PC-3 (cell line): ENCODE measurements at places on chromosomes 16 and 17. TPM values are rescaled to one million over a fixed set of nuclear protein-coding genes. Genes with fewer than 3 reads are reported as not detected.

- DNase-seq = peak; percentile 40
- no peaks in the 10 kb centered on the region for H3K4me1 ChIP-seq
- no peak overlapping the region for H3K27ac ChIP-seq
- H3K27me3 ChIP-seq = no peaks in the 10 kb centered on the region
- H3K36me3 ChIP-seq = peaks cover 2% of the 10 kb centered on the region; the same call in 1 of the 2 replicates
- H3K4me3 ChIP-seq = no peak overlapping the region
Observed at GRCh38 chr16:70018254-70018653, 67.1 kb downstream of the CLEC18A start.

DNA sequence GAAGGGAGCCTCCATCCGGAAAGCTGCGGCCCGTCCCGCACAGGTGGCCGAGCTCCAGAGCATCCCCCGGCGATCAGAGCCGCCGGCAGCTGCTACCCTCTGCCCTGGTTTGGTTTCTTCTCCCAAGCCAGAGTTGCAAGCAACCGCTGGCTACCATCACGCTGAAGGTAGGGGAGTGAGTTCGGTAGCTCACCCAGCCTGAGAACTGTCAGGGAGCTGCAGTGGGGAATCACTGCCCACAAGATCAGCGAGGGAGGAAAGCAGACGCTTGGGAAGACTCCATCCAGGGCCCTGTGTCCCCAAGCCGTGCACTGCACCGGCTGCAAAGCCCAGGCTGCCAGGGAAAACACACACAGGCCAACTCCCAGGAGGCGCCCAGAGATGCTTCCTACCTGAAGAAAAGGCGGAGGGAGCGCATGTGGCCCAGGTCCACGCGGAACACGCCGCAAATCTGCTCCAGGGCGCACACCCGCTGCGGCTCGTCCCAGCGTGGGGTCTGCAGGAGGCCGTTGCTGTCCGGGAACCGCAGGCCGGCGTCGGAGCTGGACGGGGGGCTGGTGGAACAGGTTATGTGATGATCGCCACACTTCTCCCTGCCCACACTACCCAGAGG is 83.3 kb downstream of the TBC1D16 start:
- no peak overlapping the region for H3K27ac ChIP-seq
- H3K4me1 ChIP-seq = no peaks in the 10 kb centered on the region
- no peak for DNase-seq
- no peak overlapping the region for H3K4me3 ChIP-seq
- H3K27me3 ChIP-seq = no peaks in the 10 kb centered on the region

GRCh38 chr17:71632328-71632727 is 488.5 kb upstream of the SOX9 start:
- H3K4me1 ChIP-seq = peaks cover 41% of the 10 kb centered on the region
- no peaks in the 10 kb centered on the region for H3K27me3 ChIP-seq
- H3K27ac ChIP-seq = peak overlapping the region; percentile 62
- peak; percentile 94 for DNase-seq

- no peak for DNase-seq
- no peaks in the 10 kb centered on the region; the same call in 1 of the 2 replicates for H3K36me3 ChIP-seq
- H3K27ac ChIP-seq = no peak overlapping the region
- H3K4me3 ChIP-seq = no peak overlapping the region
- H3K27me3 ChIP-seq = no peaks in the 10 kb centered on the region
Observed at GRCh38 chr17:2901582-2901981, 105.3 kb downstream of the RAP1GAP2 start.

DNA sequence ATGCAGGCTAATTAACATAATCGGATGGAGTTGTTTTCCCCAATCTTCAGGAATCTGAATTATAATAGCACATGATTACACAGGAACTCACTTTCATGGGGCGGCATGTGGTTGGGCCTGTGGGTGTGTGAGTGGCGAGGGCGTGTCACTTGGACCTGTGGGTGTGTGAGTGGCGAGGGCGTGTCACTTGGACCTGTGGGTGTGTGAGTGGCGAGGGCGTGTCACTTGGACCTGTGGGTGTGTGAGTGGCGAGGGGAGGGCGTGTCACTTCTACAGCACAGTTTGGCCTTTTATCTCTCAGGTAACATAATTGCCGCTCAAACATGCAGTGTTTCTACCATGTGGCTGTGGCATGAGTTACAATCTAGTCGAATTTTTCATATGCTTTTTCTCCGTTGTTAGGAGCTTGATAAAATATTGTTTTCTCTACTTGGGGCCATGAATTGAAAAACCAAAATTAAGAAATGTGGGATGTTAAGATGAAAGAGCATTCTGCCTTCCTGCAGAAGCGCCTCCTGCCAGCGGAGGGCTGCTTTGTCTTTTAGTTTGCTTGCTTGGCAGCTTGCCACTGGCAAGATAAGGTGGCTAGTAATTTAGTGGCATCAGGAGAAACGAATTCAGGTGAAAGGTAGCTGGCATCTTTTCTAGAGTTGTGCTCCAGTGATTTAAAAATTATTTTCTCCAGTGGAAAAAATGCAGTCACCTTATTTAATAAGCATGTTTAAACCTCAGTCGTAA is 36.2 kb downstream of the USP10 start:
- H3K4me3 ChIP-seq = no peak overlapping the region
- H3K27ac ChIP-seq = peak overlapping the region; percentile 27
- no peaks in the 10 kb centered on the region for H3K27me3 ChIP-seq
- DNase-seq = peak; percentile 45
- H3K4me1 ChIP-seq = peaks cover 86% of the 10 kb centered on the region

- H3K27ac ChIP-seq = no peak overlapping the region
- no peak overlapping the region for H3K4me3 ChIP-seq
Observed at GRCh38 chr16:67672739-67673662, 6.4 kb downstream of the C16orf86 start.

- no peak overlapping the region for H3K4me3 ChIP-seq
- no peaks in the 10 kb centered on the region for H3K27me3 ChIP-seq
- no peak overlapping the region for H3K27ac ChIP-seq
- no peaks in the 10 kb centered on the region for H3K4me1 ChIP-seq
- DNase-seq = peak; percentile 47
- H3K36me3 ChIP-seq = no peaks in the 10 kb centered on the region; the same call in 1 of the 2 replicates
Observed at GRCh38 chr16:14600164-14600563, 29.9 kb downstream of the PARN start.

DNA sequence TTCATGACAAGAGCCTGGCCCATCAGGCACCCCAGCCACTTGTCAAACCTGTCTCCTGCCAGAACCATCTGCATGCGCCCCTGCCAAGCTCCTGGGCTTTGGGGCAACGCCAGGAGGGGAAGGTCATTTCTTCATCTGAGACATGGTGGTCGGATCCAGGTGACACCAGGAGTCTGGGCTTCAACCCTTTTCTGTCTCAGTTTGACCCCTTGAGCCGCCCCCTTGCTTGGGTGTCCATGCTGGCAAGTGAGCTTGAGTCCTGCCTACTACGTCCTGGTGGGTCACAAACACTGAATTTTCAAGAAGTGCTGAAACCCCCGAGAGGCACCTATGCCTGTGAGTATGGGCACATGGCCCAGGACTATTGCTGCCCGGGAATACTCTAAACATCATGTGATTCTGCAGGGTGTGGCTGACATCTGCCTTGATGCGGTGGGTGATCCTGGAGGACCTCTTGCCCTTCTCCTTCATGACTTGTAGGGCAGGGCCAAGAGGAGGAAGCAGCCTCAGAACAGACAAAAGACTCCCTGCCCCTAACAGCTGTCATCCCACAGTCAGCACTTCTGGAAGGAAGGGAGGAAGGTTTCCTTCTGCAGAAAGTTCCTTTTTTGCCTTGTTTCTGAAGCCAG is 43.4 kb downstream of the TNFRSF13B start:
- no peak overlapping the region for H3K27ac ChIP-seq
- DNase-seq = no peak
- no peak overlapping the region for H3K4me3 ChIP-seq
- H3K27me3 ChIP-seq = no peaks in the 10 kb centered on the region

DNA sequence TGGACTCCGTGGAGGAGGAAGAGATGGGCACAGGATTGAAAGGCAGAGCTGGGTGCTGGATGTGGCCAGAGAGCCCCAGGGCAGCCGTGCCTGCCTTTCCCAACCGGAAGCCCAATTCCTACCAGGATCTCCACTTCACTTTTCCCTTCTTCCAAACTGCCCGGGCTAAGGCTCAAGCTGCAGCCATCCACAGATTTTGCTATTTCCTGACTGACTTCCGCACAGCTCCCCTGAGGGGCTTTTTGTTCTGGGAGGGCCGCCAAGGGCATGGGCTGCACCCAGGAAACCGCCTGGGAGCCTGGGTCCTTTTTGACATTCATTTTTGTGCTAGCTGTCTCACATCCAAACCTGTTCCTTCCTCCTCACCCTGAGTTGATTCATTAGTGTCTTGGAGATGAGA is 4.2 kb downstream of the SHISA6 start:
- no peak for DNase-seq
- H3K4me3 ChIP-seq = no peak overlapping the region
- no peaks in the 10 kb centered on the region for H3K36me3 ChIP-seq
- H3K27ac ChIP-seq = no peak overlapping the region
- H3K27me3 ChIP-seq = no peaks in the 10 kb centered on the region
- no peaks in the 10 kb centered on the region for H3K4me1 ChIP-seq

DNA sequence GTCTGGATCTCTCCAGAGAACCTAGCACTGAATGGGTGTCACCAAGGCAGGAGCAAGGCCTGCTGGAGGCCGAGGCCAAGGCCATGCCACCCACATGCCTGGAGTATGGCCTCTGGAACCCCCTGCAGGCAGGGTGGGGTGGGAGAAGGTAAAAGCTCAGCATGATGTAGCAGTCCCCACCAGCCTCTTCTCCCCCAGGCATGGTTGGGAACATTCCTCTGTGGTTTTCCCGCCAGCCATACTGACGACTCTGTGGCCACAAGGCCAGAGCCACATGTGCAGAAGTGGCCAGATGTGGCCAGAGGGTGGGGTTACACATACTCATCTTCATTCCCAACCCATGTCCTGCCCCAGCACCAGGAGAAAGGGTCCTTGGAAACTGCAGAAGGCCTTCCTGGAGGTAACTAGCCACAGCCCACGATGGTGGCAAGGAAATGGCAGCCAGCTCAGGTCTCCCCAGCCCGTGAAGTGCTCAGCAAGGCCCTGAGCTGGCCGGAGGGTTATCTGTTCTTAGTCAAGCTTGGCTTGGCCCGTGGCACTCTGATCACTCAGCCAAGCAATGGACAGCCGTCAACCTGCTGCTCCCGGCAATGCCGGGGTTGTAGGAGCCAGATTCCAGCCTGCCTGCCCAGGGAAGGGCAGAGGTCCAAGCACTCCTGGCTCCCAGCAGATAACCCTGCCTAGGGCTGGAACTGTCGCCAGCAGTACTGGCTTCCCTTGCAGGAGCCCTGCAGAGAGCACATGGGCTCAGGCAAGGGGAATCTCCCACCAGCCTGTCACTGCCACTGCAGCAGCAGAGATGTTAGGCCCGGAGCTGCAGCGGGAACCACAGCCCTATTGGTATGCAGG is 26.1 kb downstream of the HDAC5 start:
- peaks cover 14% of the 10 kb centered on the region for H3K4me1 ChIP-seq
- H3K36me3 ChIP-seq = no peaks in the 10 kb centered on the region
- DNase-seq = peak; percentile 22
- H3K4me3 ChIP-seq = no peak overlapping the region

DNA sequence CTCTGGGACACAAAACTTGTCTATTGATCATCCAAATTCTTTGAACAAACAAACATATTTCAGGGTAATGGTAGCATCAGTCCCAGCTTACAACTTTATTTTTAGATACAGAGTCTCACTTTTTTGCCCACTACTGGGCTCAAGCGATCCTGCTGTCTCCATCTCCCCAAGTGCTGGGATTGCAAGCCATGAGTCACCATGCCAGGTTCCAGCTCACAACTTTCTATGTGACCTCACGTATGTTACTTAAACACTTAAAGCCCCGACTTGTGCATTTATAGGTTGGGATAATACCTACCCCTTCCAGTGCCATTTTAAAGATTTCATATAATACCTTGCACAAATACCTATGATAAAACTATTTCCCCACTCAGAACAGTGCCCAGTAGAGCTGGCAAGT is 42.0 kb upstream of the KSR1 start:
- H3K27ac ChIP-seq = no peak overlapping the region
- H3K27me3 ChIP-seq = no peaks in the 10 kb centered on the region; the same call in 1 of the 2 replicates
- H3K36me3 ChIP-seq = no peaks in the 10 kb centered on the region
- no peak for DNase-seq
- no peak overlapping the region for H3K4me3 ChIP-seq
- no peaks in the 10 kb centered on the region for H3K4me1 ChIP-seq

GRCh38 chr17:28282596-28282995 is 36.4 kb upstream of the TMEM97 start:
- no peak overlapping the region for H3K4me3 ChIP-seq
- DNase-seq = peak; percentile 43
- no peaks in the 10 kb centered on the region for H3K36me3 ChIP-seq
- no peaks in the 10 kb centered on the region for H3K27me3 ChIP-seq
- peaks cover 10% of the 10 kb centered on the region for H3K4me1 ChIP-seq
- H3K27ac ChIP-seq = no peak overlapping the region

DNA sequence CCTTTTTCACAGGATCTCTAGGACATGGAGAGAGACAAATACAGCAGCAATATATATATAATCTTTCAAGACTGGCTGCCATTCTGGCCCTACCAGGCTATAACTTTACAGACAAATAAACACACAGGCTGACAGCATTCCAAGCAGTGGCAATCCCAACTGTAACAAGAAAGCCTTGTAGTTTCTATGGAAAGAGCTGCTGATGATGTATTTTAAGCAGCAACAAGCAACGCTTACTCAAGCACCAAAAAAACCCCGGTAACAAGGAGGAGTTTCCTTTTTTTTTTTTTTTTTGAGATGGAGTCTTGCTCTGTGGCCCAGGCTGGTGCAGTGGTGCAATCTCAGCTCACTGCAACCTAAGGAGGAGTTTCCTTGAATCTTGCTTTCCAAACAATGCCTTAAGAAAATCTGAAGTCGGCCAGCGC is 23.2 kb downstream of the LSM12 start:
- H3K27me3 ChIP-seq = no peaks in the 10 kb centered on the region
- no peak overlapping the region for H3K27ac ChIP-seq
- peaks cover 16% of the 10 kb centered on the region for H3K4me1 ChIP-seq
- H3K4me3 ChIP-seq = no peak overlapping the region
- H3K36me3 ChIP-seq = peaks cover 37% of the 10 kb centered on the region

- H3K27me3 ChIP-seq = no peaks in the 10 kb centered on the region
- H3K27ac ChIP-seq = no peak overlapping the region
- DNase-seq = no peak
- H3K36me3 ChIP-seq = no peaks in the 10 kb centered on the region
- H3K4me3 ChIP-seq = no peak overlapping the region
- H3K4me1 ChIP-seq = no peaks in the 10 kb centered on the region
Observed at GRCh38 chr16:4032768-4033167, 83.5 kb downstream of the ADCY9 start.

DNA sequence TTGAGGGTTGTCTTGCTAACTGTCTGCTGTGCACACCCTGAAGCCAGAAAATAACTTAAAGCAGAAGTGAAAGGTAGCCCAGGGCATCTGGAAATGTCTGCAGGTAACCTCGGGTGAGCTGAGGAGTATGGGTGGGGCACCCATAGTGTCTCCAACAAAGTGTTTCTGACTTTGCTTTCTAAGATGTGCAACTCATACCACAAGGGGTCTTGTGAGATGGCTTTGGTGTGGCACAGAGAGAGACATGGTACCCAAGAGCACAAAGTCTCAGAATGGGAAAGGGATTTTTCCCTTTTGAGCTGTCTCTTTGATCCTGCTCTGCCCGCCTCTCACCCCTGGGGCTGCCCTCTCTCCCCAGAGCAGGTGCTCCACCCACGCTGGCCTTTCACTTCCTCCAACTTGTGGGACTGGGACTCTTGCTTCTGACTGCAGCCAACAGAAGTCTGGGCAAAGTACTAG is 6.9 kb downstream of the CHD9 start:
- DNase-seq = no peak
- H3K4me3 ChIP-seq = no peak overlapping the region
- H3K27ac ChIP-seq = no peak overlapping the region
- H3K36me3 ChIP-seq = no peaks in the 10 kb centered on the region

GRCh38 chr17:40473573-40474365 is 27.7 kb downstream of the TNS4 start:
- H3K27me3 ChIP-seq = no peaks in the 10 kb centered on the region
- 0 out of 2 replicates have a peak, but pooled peaks cover 6% of the 10 kb centered on the region for H3K36me3 ChIP-seq
- no peak for DNase-seq
- H3K4me1 ChIP-seq = no peaks in the 10 kb centered on the region

The NTN3 gene
- not detected in 2 replicates for total RNA-seq

The HSD11B2 gene
- total RNA-seq = 2.4 and 8.3 TPM in 2 replicates

The CHST6 gene
- 0.35 and 0.91 TPM in 2 replicates for total RNA-seq

The GPR139 gene
- not detected in 2 replicates for total RNA-seq

The KRT222 gene
- total RNA-seq = not detected in 2 replicates

The NECAB2 gene
- total RNA-seq = 0.22 and 2.0 TPM in 2 replicates
